NCI-H187 (cell line): ENCODE measurements at places on chromosomes 4 and X.
A peak's percentile ranks its signal among the peaks of the same experiment; 100 is the strongest.

- DNase-seq, result no peak
These were observed 281.3 kb upstream of the FTHL17 start for GRCh38 chrX:31353095-31353494.

DNA sequence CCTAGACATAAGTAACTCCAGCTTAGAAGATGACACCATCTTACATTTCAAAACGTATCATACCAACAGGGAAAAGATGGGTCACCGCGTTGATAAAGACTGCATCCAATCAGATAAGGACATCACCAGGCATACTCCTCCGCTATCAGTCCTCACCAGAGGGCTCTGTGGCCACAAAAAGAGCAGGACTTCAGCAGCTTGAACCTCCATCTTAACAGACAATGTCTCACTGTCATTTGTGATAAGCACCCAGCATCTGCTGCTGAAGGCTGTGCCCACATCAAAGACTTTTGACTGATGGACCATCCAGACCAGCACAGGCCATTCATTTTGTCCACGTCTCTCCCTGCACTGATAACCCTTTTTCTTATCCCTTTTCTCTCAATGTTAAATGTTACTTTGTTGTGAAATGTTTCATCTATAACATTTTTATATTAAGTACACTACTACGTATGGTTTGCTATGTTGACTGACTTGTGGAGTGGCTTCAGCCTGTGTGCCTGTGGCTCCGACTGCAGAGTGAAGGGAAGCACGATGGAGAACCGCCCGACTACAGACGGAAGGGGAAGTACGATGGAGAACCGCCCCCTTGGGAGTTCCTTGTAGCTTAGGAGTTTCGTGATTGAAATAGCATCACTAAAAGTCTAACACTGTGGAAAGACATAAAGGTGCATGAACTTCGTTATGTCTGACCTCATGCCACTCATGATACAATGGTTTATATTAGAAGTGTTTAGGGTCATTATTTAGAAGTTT, 595.4 kb upstream of the AGA start:
- DNase-seq, result no peak

- no peak for DNase-seq
These were observed 194.4 kb downstream of the CBR4 start for GRCh38 chr4:168815379-168816345.

DNA sequence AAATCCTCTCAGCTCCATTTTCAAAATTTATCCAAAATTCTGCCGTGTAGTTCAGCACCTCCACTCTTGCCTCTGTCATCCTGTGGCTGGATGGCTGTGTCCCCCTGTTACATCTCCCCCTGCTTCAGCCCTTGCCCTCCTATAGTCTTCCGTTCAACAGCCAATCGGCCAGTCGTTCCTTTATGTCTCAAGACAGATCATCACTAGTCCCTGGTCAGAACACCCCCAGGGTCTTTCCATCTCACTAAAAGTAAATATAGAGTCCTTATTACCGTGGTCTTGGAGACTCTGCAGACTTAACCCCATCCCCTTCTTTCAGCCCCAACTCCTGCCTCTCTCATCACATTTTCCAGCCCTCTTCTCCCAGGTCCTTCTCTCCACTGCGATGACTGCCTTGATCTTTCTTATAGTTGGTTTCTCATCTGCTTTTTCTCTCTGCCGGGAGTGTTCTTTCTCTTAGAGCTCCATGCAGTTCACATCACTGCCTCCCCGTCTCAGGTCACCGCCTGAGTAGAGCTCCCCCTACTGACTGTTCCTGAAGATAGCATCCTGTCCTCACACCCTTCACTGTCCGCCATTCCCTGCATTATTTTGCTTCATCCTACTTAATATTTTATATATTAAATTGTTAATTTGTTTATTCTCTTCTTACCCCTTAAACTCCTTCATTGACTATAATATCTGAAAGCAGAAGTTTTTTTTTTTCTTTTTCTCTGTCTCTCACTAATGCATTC, 736.9 kb upstream of the MAGEB2 start:
- DNase-seq, result no peak

DNA sequence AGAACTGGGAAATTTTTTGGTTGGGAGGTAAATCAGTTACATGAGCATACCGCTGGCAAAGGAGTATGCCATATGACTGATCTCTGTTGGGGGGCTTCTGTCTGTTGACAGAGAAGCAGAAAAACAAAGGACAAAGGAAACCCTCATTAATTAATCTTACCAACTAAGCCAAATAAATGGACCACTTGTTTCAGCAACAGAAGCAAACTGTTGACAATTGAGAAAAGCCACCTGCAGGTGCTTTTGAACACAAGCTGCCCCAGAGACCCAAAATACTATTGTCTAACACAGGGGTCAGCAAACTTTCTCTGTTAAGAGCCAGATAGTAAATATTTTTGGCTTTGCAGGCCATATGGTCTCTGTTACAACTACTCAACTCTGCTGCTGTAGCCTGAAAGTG, 7.0 kb upstream of the FRYL start:
- no peak for DNase-seq

GRCh38 chr4:41839916-41840854, 91.7 kb upstream of the PHOX2B start:
- DNase-seq, result no peak

DNA sequence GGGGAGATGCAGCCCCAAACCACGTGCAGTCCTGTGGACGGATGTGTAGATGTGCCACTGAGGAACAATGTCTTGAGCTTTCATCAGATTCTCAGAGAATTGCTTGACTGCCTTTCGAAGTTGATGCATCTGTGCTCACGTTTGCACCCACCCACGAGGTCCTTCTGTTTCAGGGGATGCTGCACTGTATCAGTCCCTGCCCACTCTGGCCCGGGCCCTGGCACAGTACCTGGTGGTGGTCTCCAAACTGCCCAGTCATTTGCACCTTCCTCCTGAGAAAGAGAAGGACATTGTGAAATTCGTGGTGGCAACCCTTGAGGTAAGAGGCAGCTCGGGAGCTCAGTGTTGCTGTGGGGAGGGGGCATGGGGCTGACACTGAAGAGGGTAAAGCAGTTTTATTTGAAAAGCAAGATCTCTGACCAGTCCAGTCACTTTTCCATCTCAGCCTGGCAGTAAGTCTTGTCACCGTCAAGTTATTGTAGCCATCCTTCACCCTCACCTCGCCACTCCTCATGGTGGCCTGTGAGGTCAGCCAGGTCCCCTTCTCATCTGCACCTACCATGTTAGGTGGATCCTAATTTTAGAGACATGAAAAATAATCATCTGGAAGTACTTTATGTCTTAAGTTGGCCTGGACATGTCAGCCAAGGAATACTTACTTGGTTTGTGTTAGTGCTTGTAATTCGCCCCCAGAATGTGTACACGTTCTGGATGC, 36.4 kb upstream of the MSANTD1 start:
- DNase-seq, result no peak

GRCh38 chr4:26410385-26411293, 79.6 kb downstream of the CCKAR start:
- peak; percentile 22 for DNase-seq
